ENCODE measurements at places on chromosomes 5 and 9.

DNA sequence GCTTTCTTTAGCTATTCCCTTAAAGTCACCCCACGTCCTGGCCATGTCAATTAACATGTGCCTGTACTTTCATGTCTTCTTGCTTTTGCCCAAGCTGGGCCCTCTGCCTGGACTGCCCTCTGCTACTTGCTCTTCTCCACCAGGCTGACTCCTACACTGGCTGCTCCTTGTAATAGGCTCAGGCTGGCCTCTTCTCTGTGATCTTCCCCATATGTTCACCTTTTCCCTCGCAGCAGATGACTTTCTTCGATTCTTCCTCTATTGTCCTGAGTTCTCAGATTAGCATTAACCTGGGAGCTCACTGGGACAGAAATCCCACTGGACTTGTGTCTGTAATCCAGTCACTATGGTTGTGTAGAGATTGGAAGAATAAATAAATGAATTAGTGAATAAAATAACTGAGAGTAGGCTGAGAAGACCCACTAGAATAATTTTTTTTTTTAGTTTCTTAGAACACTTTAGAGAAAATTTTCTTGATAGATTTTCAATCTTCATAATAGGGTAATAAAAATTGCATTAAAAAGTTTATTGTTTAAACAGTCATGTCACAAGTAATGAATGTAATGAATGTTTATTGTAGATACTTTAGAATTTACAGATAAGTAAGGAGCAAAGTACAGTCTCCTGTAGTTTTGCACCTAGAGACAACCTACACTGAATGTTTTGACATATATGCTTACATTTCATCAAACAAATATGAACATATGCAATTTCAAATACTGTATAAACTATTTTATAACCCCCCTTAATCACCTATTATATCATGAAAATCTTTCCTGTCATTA is 47.4 kb upstream of the TNFSF15 start:
- DNase-seq = no peak

DNA sequence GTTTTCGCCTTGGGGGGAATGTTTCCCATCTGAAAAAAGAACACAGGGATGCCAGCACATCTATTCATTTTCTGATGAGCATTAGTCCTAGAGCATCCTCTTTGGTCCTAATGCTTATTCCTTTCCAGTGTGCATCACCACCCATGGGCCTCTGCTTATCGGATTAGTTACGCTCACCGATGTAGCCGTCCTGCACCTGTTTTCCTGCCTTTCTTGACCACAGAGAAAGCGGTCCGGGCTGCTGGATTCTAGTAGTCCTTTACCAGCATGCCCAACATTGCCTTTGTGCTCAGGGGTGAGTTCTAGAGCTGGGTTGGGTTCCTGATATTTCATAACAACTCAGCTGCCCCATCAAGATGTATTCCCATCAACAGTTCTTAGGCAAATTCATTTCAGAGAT is 2084.5 kb upstream of the C9orf72 start:
- DNase-seq = no peak

GRCh38 chr9:137253717-137254623 is 1.2 kb upstream of the NELFB start:
- DNase-seq = no peak

GRCh38 chr9:130462685-130463540 is 18.2 kb downstream of the ASS1 start:
- no peak for DNase-seq

DNA sequence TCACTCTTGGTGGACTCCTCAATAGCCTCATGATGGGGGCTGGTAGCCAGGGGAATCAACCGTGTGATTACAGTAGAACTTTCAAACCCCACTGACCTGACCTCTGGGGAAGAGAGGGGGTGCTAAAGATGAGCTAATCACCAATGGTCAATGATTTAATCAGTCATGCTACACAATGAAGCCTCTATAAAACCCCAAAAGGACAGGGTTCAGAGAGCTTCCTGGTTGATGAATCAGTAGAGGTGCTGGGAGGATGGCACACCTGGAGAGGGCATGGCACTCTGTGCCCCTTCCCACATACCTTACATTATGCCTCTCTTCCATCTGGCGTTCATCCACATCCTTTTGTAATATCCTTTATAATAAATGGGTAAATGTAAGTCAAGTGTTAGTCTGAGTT is 8.9 kb upstream of the SH3TC2 start:
- no peak for DNase-seq

- DNase-seq = no peak
Measured at GRCh38 chr9:113898596-113898995, 22.5 kb downstream of the ZNF618 start.

GRCh38 chr9:100309992-100310391 is 42.8 kb downstream of the TEX10 start:
- no peak for DNase-seq

- DNase-seq = no peak
Measured at GRCh38 chr9:4226331-4227250, 73.3 kb downstream of the GLIS3 start.

DNA sequence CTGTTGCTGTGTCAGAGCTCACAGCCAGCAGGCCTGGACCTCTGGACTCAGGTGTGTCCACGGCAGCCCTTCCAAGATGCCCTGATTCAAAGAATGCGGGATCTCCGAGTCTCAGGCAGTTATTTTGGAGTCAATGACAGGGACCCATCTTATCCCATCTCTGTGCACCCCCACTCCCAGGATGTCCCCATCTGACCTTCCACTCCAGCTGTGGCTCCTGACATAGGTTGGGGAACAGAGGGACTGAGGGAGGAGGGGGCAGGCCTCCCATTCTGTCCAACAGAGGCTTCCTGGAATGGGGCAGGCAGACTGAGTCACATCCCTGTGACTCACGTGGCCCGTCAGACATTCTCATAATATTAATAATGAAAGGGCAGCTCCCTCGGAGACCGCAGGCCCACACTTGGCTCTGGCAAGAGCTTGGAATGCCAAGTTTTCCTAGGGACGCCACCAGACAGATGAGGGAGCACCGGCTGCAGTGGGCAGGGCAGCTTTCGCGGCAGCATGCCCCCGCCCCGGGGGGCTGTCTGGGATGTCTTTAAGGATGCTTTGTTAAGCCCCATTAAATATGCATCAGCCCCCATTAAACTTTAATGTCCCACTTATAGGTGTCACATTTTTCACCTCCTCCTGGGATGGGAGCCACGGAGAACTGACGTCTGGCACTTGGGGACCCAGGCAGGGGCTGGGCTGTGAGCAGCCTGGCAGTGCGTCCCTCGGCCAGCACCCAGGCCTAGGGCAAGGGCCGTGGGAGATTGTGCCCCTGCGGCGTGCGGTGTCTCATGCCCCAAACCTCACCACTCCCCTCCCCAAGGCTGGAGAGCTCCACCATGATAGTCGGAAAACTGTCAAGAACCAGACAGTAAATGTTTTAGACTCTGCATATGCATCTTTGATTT is 23.6 kb upstream of the FIBCD1 start:
- no peak for DNase-seq

- no peak for DNase-seq
Measured at GRCh38 chr5:72661405-72661804, 154.2 kb upstream of the ZNF366 start.

DNA sequence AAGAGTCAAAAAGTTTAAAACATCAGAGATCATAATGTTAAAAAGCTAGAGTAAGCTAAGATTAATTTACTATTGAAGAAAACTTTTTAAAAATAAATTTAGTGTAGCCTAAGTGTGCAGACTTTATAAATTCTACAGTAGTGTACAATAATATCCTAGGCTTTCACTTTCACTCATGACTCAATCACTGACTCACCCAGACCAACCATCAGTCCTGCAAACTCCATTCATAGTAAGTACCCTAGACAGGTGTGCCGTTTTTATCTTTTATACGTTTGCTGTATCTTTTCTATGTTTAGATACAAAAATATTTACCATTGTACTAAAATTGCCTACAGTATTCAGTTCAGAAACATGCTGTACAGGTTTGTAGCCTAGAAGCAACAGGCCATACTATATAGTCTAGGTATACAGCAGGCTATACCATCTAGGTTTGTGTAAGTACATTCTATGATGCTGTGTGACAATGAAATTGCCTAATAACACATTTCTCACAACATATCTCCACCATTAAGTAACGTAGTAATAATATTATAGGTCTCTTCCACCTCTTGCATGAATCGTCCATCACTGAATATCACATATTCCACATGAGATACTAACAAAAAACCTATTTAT is 59.2 kb downstream of the MEGF9 start:
- DNase-seq = no peak

- DNase-seq = no peak
Measured at GRCh38 chr9:37676411-37676830, 25.7 kb downstream of the FRMPD1 start.

GRCh38 chr9:129909851-129910250 is 74.6 kb downstream of the USP20 start:
- DNase-seq = no peak

Data from GM12864 (cell line).